Activated T-cell treated with anti-CD3 and anti-CD28 coated beads for 1 hour (primary cell): ENCODE measurements at places on chromosomes 4 and X.

- DNase-seq: no peak
These were observed 99.3 kb upstream of the PRKG2 start for GRCh38 chr4:81314196-81314896.

- DNase-seq: no peak
These were observed 25.9 kb upstream of the SPON2 start for GRCh38 chr4:1198098-1198844.

DNA sequence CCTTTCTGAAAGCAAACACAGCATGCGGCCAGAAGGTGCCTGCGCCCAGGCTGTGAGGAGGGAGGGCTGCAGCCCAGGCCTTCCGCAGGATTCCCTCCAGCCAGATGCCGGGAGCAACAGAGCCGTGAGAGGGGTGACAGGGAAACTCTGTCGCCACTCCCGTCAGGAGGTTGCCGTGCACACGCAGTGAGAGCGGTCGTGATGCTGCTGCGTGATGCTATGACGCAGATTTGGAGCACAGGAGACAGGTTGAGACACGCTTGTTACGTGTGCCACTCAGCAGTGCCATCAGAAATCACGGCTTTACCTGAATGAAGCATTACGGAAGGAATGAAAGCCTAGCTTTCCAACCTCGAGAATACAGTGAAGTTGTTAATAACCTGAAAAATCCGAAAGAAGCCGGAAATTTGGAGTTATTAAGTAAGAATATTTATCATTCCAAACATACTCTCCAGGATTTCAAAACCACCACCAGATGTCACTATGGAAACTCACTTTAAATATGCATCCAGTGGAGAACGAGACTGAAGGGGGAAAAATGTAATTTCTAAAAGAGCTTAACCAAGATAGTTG, 54.4 kb downstream of the FAT1 start:
- DNase-seq: no peak

DNA sequence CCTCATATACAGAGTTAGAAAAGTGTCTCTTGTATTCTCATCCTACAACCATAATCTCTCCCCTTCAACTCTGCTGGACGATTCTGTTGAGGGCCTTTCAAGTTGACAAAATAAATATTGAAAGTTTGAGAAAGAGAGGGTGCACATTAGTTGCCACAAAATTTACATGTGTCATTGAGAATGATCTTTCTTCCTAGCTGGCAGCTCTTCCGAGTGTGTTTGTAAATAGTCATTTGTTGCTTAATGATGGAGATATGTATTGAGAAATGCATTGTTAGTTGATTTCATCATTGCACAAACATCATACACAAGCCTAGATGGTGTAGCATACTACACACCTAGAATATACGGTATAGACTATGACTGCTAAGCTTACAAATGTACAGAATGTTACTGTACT, 632.8 kb upstream of the AMOT start:
- no peak for DNase-seq
